ENCODE measurements at places on chromosomes 11 and 22.

- DNase-seq, result no peak
Observed at GRCh38 chr22:29517215-29517908, 36.2 kb downstream of the THOC5 start.

DNA sequence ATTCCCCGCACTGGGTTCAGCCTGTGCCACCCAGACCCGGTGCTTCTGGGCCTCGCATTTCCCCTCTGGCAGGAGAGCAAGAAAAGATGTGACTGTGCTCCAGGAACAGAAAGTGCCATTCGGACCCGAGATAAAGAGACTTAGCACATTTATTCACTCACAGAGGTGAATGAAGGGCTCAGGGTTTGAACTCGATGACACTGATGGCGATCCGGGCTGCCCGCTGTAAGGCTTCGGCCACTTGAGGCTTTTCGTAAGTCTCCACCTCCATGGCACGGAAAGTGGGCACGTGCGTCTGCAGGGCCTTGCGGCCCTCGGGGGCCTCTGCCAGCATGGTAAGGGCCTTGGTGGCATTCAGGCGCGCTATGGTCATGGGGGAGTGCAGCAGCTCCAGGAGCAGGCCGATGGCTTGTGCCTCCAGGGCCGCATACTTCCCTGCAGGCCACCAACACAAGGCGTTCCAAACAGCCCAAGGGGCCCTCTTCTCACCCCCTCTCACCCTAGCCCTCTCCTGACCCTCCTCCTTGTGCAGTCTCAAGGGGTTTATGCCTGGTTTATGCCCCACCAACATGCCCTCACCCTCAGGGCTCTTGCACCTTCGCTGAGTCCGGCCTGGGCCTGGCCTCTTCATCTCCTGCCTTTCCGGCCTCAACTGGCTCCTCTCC, 10.9 kb upstream of the GNAZ start:
- no peak for DNase-seq

DNA sequence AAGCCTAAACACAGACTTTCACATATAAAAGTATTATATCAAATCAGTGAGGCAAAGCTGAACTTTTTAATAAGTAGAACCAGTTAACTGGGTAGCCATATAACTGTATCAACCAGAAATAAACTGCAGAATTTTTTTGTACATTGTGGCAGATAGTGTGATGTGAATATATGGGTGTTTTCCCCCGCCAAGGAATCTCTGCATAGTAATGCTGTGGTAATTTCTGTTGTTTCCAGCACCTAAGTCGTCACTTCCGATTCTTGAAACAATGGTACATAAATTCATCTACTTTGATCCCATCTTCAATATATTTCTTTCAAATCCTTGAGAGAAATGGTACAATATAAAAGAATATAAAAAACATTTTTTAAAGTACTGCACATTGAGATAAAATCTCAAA, 39.6 kb downstream of the NARS2 start:
- DNase-seq, result no peak

DNA sequence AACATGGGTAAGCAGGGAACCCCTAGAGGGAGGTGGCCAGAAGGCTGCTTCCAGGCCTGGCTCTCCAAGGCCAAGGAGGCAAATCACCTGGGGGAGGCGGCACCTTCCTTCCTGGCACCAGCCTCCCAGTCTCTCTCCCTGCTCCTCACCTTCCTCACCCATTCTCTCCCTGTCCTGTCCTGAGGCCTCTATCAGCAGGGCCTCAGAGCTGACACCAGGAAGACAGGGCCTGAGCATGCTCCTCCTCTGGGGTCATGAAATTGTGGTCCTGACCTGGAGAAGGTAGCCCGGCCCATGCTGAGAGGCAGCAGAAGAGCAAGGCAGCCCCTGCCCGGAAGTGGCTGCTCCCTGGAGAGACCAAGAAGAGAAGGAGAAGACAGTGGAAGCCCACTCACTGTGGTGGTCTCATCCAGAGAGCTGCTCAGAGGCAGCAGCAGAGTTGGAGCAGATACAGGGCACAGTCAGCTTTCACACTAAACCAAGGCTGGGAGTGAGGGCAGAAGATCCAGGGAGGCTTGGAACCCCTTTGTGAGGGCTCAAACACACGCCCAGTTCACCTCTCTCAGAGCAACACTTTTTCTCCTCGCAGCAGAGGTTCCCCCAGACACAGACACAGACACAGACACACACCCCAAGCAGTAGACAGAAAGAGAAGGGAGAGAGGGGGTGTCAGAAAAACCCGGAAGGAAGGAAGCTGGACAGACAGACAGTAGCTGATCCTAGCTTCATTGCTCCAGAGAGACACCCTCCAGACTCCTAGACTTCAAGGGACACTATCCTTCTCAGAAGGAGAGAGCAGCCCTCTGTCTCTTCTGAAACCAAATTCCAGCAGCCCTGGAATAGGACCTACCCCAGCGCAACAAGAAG, 1.8 kb downstream of the BCL9L start:
- DNase-seq, result no peak

DNA sequence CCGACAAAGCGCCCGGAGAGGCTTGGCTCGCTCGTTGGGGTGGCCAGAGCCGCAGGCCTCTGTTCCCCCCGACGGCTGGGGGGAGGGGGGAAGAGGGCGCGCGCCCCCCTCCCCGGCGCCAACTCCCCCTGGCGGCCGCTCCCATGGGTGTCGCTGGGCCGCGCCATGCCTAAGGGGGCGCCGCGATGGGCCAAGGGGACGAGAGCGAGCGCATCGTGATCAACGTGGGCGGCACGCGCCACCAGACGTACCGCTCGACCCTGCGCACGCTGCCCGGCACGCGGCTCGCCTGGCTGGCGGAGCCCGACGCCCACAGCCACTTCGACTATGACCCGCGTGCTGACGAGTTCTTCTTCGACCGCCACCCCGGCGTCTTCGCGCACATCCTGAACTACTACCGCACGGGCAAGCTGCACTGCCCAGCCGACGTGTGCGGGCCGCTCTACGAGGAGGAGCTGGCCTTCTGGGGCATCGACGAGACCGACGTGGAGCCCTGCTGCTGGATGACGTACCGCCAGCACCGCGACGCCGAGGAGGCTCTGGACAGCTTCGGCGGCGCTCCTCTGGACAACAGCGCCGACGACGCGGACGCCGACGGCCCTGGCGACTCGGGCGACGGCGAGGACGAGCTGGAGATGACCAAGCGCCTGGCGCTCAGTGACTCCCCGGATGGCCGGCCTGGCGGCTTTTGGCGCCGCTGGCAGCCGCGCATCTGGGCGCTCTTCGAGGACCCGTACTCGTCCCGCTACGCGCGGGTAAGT, 1.4 kb downstream of the KCNC1 start:
- no peak for DNase-seq

DNA sequence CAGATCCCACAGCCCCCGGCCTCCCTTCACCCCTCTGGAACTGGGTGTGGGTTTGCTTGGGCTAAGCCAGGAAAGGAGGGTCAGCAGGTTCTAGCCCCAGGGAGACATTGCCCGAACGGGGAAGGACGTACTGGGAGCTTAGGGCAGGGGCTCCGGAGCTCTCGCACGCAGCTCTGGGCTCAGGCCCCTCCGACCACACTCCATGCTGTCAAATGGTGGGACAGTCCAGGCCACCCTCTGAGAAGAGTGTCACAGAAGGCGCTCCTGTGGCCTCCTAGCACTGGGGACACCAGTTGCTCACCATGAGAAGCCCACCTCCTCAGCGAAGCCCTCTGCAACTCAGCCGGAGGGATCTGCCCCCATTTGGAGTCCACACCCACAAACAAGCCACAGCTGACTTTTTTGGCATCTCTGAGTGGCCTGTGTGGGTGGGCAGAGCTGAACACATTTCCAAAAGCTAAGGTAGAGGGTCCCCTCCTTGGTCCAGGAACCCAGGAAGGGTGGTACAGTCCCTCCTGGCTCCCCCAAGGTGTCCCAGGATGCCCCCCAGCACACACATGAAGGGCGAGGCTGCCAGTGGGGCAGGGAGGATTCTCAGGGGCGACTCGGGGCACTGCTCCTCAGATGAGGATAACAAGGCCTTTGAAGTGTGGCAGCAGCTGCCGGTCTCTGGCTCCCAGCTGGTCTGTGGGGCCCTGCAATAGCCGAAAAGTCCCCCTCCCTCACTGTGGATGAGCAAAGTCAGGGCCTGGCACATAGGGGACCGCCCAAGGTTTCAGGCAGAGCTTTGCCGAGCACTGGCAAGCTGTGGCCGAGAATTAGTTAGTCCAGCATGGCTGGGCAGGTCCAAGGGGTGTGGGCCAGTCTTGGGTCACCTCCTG, 13.0 kb upstream of the TEF start:
- DNase-seq, result no peak

- no peak for DNase-seq
Observed at GRCh38 chr22:41780746-41781505, 19.6 kb upstream of the CCDC134 start.

DNA sequence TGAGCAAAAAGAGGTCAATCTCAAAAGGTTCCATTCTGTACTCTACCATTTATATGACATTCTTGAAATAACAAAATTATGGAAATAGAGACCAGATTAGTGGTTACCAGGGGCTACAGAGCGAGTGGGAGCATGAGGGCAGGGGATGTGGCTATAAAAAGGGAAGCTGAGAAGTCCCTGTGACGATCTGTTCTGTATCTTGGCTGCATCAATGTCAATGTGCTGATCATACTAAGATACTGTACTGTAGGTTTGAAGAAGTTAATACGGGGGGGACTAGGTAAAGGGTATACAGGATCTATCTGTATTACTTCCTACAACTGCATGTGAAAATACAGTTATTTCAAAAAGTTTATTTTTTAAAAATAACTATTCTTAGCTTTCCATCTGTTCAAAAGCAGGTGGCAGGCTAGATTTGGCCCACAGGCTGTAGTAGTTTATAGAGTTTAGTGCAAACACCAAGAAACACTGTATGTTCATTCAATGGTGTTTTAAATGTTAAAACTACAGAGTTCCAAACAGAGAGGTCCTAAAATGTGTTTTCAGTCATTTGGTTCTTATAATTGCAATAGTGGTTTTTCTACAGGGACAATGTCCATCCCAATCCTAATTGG, 78.2 kb downstream of the SMCO4 start:
- DNase-seq, result no peak

- peak; percentile 80 for DNase-seq
Observed at GRCh38 chr11:795634-796564, 2.2 kb downstream of the SLC25A22 start.

GRCh38 chr11:107549954-107550285, 15.6 kb downstream of the ALKBH8 start:
- DNase-seq, result no peak

GRCh38 chr11:6638429-6638828, 17.2 kb downstream of the DCHS1 start:
- no peak for DNase-seq

GRCh38 chr11:65615950-65616574, 486 bp downstream of the PCNX3 start:
- DNase-seq, result no peak

GRCh38 chr11:128942272-128942612, 429 bp downstream of the TP53AIP1 start:
- no peak for DNase-seq

- no peak for DNase-seq
Observed at GRCh38 chr11:120335556-120335907, 681 bp upstream of the ARHGEF12 start.

DNA sequence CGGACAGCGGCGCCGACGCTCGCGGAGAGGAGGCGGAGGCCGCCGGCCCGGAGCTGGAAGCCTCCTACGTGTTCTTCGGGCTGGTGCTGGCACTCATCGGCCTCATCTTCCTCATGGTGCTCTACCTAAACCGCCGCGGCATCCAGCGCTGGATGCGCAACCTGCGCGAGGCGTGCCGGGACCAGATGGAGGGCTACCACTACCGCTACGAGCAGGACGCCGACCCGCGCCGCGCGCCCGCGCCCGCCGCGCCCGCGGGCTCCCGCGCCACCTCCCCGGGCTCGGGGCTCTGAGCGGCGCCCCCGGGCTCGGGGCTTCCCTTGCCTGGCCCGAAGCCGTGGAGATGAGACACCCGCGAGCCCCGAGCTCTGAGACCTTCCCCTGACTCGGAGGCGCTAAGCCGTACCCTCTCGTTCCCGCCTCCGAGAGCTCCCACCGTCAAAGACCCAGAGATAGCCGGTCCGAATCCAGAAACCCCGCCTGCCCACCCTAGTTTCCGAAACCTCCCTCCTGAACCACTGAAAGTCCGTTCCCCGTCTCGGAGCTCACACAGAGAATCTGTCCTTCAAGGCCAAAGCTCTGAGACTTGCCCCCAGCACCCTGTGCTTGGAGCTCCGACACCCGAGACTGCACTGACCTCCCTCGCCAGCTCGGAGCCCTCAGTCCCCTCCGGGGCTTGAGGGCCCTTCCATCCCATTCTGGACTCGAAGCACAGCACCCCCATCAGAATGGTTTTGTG, 1.5 kb downstream of the TPBGL start:
- DNase-seq, result no peak

DNA sequence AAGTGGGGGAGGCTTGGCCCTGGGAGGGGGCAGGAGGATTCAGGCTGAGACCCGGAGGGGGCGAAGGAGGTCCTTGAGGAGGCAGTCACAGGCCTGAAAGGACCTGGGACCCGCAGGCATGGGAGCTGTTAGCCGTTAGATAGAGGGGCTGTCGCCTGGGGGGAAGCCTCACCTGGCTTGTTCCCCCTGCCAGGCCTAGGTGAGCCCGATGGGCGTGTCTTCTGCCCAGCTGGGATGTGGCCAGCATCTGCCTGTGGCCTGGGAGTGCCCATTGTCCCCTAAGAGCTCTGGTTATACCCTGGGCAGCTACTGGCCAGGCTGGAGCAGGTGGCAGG, 1.8 kb upstream of the DUSP8 start:
- DNase-seq, result peak; percentile 63

- peak; percentile 67 for DNase-seq
Observed at GRCh38 chr11:3905080-3905953, 49.9 kb downstream of the STIM1 start.

DNA sequence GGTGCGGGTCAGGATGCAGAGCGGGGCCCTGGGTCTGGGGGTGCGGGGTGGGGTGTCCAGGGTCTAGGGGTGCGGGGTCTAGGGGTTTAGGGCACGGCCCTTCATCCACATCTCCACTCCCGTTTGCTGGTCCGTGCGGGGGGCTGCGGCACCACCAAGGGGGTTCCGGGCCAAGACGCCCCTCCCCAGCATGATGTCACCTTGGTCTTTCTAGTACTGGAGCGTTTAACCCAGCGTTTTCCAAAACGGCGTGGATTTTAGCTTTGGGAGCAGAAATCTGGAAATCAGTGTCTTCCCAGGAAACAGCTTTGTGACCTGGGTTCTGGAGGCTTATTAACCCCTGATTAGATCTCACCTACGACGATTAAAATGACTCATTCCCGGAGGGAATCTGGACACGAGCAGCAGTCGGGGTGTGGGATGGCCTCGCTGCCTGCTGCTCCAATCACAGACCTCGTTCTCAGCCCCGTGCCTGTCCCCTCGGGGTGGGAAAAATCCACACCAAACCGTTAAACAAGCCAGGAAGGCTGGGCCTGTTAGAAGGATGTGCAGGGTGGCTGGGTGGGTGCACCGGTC, 759 bp downstream of the AP2A2 start:
- DNase-seq, result peak; percentile 53

DNA sequence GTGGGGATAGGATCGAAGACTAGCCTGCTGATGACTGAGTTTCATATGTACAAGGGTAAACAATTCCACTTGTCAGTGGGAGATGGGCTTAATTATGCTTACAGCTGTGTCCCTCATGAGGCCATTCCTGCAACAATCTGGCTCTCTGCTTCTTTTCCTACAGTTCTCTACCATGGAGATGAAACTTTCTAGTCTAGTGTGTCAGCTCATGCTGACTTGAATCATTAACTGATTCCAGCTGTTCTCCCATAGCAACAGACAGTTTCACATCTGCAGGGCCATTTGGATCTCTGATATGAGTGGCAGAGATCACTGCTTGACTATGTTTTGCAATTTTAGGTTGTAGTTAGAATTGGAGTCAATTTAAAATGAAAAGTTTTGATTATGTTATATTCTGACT, 1251.7 kb upstream of the RAG2 start:
- DNase-seq, result no peak

GRCh38 chr22:36196254-36197064, 5.2 kb downstream of the APOL4 start:
- no peak for DNase-seq

- no peak for DNase-seq
Observed at GRCh38 chr11:45025716-45026492, 75.2 kb upstream of the TP53I11 start.

Data from LoVo (cell line).